ENCODE measurements at places on chromosomes 1 and 21.

DNA sequence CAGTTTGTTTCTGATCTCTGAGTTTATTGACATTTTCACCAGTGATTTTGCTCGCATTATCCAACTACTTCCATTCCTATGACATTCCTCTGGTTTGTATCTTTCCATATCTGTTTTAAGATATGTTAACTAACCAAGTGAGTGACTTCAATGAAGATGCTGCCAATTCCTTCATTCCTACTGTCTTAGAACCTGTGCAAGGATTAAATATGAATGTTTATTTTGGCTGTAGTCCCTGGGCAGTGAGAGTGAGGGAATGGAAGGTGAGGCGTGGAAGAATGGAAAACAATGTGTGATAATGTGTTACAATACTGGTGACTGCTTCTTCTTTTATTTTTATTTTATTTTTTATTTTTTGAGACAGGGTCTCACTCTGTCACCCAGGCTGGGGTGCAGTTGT is 183.0 kb downstream of the SDCCAG8 start:
- DNase-seq: no peak

- DNase-seq: no peak
Measured at GRCh38 chr1:202283379-202283844, 58.3 kb downstream of the UBE2T start.

DNA sequence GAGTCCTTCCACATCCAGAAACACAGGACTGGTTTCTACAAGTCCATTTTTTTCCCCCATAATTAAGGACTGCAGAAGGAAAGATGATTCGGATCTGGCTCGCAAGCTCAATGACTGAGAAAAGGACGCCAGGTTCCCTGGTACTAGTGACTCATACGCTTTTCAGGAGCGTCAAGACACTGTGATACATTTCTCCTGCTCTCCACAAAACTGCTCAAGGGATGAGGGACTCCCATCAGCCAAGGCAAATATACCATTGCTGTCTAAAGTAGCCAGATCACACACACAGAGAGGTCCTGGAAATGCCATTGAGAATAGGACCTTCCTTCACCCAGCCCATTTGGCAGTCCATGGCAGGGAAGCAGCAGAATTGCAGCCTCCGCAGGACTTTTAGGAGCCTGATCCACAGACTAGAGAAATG is 253.6 kb upstream of the IRF2BP2 start:
- no peak for DNase-seq

DNA sequence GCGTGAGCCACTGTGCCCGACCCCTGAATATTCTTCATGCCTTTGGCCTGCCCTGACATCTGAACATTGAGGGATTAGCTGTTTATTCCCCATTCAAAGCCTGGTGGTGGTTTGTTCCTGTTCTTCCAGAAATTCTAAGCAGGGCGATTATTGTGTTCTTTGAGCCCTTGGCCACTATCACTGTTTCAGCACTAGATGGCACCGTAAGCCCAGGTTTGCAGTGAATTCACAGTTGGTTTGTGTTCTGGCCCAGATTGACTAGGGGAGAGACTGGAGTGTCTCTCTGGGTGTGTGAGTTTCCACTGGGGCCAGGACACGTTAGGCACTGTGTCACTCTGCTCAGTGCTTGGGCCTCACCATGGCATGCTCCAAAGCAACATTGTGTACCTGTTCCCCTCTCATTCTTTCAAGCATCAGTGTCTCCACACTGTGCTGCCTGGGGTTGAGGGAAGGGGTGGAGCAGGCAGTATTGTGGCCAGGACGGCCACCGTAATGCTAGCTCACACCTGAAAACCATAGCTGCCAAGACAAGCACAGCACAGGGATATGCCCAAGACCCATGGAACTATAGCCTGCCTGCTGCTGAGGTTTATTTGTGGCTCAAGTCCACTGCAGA is 52.7 kb downstream of the PKN2 start:
- no peak for DNase-seq

DNA sequence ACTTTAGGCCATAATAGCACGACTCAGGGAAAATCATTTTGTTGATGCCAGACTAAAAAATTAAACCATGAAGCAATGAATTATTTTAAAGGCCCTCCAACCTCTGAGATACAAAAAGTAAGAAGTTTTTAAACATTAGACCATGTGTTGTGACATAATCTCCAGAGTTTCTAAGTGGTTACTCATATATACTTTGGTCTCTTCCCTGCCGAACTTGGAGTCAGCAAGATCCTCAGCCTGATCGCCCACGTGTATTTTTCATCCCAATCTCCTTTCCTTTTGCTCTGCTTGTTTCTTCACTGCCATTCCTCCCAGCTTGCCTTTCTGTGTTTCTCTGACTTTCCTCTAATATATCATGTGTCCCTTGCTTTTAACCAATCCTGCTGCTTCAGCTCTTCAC is 3.8 kb downstream of the ARV1 start:
- DNase-seq: no peak

DNA sequence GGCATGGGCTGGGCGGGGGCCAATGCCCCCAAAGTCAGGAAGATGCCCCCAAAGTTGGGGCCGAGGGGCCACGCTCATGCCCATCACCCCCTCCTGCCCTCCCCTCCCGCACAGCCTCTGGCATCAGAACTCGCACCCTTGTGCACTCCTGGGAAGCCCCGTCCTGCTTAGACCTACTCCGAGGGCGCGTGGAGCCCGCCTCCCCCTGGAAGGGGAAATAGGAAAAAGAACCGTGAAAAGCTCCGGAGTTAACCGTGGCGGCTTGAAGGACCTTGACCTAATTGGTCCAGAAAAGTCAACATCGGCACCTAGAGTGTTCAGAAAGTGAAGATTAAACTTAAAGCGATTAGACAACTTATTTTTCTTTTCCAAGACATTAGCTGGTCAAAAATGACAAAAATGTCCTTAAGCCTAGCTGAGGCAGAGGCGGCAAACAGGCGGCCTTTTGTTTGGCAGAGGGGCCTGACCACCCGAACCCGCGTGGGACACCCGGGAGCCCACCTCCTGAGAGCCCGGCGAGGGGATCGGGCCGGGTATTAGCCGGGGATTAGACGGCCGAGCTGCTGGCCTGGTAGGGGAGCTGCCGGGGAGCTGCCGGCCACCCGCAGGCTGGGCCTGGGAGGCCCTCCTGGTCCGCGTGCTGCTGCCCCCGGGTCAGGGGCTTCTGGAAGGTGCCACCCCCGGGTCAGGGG is 65.5 kb downstream of the PRDM16 start:
- no peak for DNase-seq
